ENCODE measurements at places on chromosomes 16 and 17.

DNA sequence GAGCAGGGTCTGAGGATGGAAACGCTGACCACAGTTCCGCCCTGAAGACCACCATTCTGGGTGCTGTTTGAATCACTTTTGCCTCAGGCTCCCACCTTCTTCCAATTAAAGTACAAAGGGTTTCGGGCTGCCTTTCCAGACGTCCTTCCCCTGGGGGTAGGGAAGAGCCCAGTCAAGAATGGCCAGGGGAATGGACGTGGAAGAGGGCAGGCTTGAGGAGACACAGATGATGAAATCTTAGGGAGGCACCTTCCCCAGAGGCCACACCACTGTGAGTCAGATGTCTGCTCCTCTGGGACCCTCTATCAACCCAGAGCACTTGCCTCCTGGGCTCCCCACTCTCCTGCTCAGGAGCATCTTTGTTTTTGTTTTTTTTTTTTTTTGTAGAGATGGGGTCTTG, 27.5 kb upstream of the MTSS2 start:
- no peak for DNase-seq

DNA sequence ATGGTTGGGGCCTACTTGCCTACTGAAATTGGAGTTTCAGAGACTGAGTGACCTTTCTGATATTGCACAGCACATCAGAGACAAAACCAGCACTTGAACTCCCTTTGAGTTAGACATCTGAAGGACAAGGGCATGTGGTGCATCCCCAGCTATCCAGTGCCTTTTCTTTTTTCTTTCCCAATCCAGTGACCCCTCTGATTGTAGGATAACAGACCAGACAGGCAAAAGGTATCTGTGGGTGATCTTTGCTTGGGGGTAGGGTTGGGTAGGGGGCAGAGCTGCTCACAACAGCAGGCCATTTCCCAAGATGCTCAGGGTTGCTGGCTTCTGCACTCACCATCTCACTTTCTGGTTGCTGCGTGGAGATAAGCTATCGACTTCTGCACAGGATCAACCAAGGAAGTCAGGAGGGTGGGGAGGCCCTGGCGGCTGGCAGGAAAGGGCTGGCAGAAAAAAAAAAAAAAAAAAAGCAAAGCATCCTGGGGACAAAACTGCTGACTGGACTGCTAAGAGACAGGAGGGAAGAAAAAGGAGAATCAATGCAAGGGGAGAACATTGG, 42.2 kb downstream of the HOXB1 start:
- DNase-seq = no peak

DNA sequence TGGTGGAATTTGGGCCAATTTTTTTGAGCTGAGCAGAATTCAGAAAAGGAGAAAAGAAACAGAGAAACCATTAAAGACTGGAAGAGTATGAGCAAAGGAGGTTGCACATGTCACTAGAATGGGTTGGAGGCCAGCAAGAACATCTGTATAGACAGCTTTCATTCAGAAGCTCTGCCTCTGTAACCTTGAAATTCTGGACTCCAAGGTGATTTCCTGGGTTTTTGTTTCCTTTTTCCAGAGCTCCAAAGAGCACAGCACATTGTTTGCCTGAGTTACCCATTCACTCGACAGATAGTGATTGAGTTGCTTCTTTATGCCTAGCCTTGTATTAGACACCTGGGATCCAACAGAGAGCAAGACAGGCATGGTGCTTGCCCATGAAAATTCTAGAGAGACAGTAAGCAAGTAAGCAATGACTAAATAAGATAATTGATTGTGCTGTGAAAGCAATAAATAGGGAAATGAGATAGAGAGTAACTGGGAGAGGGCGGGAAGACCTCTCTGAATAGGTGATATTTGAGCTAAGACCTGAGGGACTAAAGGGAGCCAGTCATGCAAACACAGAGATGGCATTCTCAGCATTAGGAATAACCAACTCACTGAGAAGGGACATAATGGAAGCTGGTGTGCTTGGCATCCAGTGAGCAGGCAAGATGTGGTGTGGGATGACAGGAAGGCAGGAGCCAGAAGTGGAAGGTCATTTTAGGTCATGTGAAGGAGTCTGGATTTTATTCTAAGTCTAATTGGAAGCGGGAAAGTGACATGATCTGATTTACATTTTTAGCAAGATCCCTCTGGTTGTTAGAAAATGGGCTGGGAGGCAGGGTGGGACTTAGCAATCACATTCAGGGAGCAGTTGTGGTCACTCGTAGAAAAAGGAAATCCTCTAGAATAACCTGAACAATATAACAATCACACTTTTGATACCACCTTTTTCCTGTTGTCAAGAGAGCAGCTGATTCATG, 197.5 kb downstream of the HS3ST3A1 start:
- no peak for DNase-seq

DNA sequence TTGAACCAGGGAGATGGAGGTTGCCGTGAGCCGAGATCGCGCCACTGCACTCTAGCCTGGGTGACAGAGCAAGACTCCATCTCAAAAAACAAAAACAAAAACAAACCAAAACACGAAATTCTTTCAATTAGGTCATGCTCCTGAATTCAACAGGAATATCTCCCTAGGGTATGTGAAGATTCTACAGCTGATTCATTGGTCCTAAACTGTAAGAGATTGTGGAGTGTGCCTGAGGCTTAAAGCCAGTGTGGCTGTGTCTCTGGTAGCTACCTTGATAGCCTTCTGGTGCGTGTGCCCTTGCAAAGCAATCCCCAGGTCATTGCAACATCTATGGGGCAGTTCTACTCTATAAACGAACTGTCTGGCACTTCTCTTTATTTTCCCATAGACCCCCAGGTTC, 48.4 kb downstream of the USP43 start:
- no peak for DNase-seq

- no peak for DNase-seq
These were observed 621.7 kb upstream of the CDH11 start for GRCh38 chr16:65743558-65743957.

- no peak for DNase-seq
These were observed 18.1 kb downstream of the MAP3K14 start for GRCh38 chr17:45298546-45299285.

- no peak for DNase-seq
These were observed 497 bp downstream of the BCL7C start for GRCh38 chr16:30893417-30893743.

DNA sequence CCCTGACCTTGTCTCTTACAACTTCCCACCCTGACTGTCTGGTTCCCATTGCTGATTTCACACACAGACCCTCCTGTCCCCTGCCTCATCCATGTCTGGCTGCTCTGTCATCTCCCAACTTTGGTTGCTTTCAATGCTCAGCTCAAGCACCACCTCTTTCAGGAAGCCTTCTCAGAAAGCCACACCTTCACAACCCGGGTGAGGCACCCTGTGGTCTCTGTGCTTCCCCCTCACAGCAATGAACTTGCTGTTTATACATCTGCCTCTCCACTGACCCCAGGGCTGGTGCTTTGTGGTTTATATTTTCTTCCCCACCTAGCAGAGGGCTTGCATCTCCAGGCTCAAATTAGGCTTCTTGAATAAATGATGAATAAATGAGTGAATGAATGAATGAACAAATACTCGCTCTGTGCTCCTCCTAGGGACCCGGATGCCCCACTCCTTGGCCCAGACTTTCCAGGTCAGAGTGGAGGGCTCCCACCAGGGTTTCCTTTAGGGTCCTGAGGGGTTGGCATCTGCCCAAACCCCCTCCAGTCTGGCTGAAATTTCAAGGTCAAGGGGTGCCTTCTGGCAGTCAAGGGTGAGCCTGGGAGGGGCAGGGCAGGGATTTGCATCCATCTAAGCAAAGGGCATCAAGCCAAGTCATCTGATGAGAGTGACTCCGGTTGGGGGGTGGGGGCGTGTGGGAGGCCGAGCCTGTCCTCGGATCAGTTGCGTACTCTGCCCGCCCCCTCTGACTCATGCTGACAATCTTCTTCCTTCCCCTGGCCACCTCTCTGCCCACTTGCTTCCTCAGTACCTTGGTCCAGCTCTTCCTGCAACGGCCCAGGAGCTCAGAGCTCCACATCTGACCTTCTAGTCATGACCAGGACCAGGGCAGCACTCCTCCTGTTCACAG, at the start of gene ITGAX:
TSS of gene ITGAX (plus strand) at position 783 of the 898 bp plus-strand sequence. CDS start at position 862, 79 bp downstream.
- DNase-seq = no peak

GRCh38 chr17:954431-955164, 25.0 kb downstream of the NXN start:
- DNase-seq = peak; percentile 62

- no peak for DNase-seq
These were observed 83.4 kb upstream of the ZFHX3 start for GRCh38 chr16:73131156-73131862.

DNA sequence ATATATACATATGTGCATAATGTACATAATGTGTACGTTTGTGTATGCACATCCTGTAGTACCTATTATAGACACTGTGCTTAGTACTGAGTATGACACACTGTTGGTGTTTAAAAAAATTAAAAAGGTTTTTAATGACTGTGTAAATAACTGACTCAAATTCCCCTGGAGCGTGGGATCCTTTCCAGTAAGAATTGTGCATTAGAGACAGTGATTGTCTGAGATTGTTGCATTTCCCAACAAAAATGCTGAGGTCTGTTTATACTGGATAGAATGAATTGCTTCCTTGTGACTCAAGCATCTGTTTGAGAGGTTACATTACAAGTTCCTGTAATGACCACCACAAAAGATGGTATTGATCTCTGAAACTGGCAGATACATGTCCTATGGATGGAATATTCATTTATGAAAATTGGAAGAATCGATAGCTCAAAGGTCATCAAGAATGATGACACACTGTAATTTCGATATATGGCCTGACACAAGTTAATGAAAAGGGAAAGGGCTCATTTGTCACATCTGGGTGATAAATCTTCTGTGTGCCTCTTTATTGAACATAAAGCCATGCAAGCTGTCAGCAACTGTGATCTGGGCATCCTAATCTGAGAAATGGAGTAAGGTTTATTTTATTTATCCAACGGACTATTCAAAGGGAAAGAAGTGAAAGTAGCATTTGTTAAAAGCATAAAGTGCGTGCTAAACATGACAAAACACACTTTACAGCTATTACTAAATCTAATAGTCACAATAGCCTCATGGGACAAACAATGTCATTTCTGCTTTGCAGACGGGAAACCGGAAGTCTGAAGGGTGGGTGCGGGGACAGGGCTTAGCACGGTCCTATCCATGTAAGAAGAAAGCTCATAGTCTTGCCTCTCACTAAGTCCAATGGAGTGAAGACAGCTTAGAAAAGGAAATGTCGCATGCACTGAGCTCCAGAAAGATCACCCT, 228.8 kb downstream of the CDH11 start:
- peak; percentile 72 for DNase-seq
